Activated B cell treated with CpG ODN at 0.5 μM for 24 hours (primary cell): ENCODE measurements at places on chromosomes 3 and 15.

- no peak for DNase-seq
Measured at GRCh38 chr3:8524656-8525399, 23.2 kb downstream of the LMCD1 start.

DNA sequence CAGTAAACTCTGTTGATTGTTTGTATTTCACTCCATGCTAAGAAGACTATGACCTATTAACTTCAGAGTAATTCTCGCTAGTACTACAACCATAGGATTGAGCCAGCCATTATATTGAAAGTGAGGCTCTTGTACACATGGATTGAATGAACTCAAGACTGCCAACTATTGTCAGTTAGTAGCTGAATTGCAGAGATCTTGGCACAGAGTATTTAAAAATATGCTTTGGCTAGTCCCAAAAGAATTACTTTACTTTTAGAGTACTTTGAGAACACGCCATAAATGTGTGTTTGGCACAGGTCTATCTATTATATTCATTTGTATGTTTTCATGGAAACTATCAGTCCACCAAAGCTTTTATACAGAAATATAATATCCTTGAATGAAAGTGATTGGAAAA, 226.7 kb upstream of the DCBLD2 start:
- no peak for DNase-seq

- no peak for DNase-seq
Measured at GRCh38 chr3:151062611-151063010, 22.9 kb upstream of the MED12L start.

DNA sequence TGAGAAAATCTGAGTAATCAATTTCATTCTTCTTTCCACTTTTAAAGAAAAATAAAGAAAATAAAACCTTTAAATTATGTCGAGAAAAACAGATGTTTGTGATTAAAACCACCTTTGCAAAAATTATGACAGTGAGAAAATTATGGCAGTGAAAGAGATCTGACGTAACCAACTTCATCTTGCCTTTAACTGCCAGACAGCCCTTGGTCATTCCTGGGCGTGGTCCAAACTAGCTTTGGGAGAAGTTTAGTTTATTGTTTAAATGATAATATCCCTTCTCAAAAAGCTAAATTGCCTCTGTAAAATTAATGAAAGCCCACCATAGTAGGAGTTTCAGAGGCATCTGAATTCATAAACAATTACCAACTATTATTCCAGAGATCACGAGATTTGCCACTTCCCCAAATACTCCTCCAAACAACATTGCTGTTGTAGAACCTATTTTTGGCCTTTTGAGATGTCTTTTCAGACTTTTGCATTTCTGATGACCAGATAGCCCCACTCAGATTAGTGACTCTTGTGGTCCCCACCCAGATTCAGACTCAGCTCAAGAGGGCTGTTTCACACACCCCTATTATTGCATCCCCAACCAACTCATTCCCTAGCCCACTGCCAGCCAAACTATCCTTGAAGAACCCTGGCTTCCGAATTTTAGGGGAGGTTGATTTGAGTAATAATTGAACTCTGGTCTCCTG, 664.4 kb upstream of the CBLB start:
- DNase-seq: no peak

- DNase-seq: no peak
Measured at GRCh38 chr15:27017168-27017809, 46.3 kb downstream of the GABRG3 start.

DNA sequence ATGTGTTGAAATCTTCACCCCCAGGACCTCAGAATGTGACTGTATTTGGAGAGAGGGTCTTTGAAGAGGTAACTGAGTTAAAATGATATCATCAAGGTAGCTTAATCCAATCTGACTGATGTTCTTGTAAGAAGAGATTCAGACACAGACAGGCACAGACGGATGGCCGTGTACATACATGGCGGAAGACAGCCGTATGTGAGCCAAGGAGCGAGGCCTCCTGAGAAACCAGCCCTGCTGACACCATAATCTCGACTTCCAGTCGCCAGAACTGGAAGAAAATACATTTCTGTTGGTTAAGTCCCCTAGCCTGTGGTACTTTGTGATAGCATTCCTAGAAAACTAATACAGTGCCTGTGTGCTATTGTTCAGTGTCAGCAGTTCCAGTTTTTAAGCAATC, 73.6 kb downstream of the APBA2 start:
- no peak for DNase-seq
